ENCODE measurements at places on chromosomes 5 and 9. TPM values are rescaled to one million over a fixed set of nuclear protein-coding genes. Genes with fewer than 3 reads are reported as not detected.

GRCh38 chr5:145110834-145111233, 724.3 kb downstream of the PRELID2 start:
- no peaks in the 10 kb centered on the region for H3K27me3 ChIP-seq
- H3K4me1 ChIP-seq = no peaks in the 10 kb centered on the region
- DNase-seq = no peak
- H3K27ac ChIP-seq = no peak overlapping the region
- no peak overlapping the region for H3K4me3 ChIP-seq

DNA sequence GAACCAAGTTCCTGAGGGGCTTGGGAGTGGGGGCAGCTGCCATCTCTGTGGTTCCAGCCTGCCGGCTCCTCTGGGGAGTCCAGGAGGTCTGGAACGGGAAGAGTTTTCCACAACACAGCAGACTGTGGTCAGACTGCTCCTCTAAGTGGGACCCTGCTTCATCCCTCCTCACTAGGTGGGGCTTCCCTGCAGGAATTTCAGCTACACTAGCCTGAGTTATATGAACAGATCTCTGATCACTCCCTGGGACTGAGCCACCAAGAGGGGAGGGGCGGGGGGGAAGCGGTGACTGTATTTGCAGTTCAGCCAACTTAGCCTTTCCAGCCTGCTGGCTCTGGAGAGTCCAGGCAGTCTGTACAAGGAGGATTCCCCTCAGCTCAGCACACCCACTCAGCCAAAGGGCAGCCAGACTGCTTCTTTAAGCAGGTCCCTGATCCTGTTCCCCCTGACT, 19.4 kb downstream of the DTWD2 start:
- H3K36me3 ChIP-seq = no peaks in the 10 kb centered on the region
- H3K4me1 ChIP-seq = no peaks in the 10 kb centered on the region

- H3K4me1 ChIP-seq = no peaks in the 10 kb centered on the region
- DNase-seq = no peak
- no peak overlapping the region for H3K4me3 ChIP-seq
- no peaks in the 10 kb centered on the region for H3K36me3 ChIP-seq
- no peak overlapping the region for H3K27ac ChIP-seq
- no peaks in the 10 kb centered on the region for H3K27me3 ChIP-seq
These were observed 1785.9 kb upstream of the WWC1 start for GRCh38 chr5:166505544-166505943.

GRCh38 chr9:119370816-119371215, 1.6 kb upstream of the BRINP1 start:
- H3K27ac ChIP-seq = no peak overlapping the region
- no peaks in the 10 kb centered on the region for H3K4me1 ChIP-seq
- peak; percentile 63 for DNase-seq
- H3K27me3 ChIP-seq = no peaks in the 10 kb centered on the region
- no peak overlapping the region for H3K4me3 ChIP-seq

PCDHB5 gene
- 4.2 TPM for total RNA-seq

PDCD1LG2 gene
- total RNA-seq = 5.4 TPM

DNA sequence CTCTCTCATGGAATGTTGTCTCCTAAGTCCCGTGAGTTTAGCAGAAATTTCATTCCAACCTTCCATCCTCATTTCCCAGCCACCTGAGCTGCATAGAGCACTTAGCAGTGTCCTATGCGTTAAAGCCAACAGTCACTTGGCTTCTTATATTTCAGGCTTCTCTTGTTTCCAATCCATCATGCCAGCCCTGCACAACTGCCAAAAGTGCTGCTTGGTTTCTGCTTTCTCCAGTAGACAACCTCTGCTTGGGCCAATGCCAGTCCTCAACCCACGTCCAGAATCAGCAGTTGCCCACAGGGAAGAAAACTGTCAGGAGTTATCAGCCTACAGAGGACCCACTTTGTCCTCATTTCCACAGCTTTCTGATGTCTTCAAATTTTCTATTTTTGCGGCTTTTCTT, 42.5 kb downstream of the KCNIP1 start:
- no peaks in the 10 kb centered on the region for H3K27me3 ChIP-seq
- H3K4me1 ChIP-seq = no peaks in the 10 kb centered on the region
- no peak overlapping the region for H3K27ac ChIP-seq
- H3K4me3 ChIP-seq = no peak overlapping the region
- DNase-seq = no peak
- no peaks in the 10 kb centered on the region for H3K36me3 ChIP-seq

- H3K27me3 ChIP-seq = no peaks in the 10 kb centered on the region
- no peaks in the 10 kb centered on the region for H3K36me3 ChIP-seq
- no peak for DNase-seq
- H3K4me3 ChIP-seq = no peak overlapping the region
- peaks cover 1% of the 10 kb centered on the region for H3K4me1 ChIP-seq
These were observed 14.7 kb upstream of the ADRB2 start for GRCh38 chr5:148811756-148812155.

- H3K4me1 ChIP-seq = no peaks in the 10 kb centered on the region
- no peak overlapping the region for H3K4me3 ChIP-seq
- no peak overlapping the region for H3K27ac ChIP-seq
- no peak for DNase-seq
These were observed 71.8 kb downstream of the ANGPTL2 start for GRCh38 chr9:127050591-127051001.

PTGS1 gene
- total RNA-seq = 10.4 TPM

GTF2H2 gene
- 25.3 TPM for total RNA-seq

MAT2B gene
- total RNA-seq = 46.6 TPM

DNA sequence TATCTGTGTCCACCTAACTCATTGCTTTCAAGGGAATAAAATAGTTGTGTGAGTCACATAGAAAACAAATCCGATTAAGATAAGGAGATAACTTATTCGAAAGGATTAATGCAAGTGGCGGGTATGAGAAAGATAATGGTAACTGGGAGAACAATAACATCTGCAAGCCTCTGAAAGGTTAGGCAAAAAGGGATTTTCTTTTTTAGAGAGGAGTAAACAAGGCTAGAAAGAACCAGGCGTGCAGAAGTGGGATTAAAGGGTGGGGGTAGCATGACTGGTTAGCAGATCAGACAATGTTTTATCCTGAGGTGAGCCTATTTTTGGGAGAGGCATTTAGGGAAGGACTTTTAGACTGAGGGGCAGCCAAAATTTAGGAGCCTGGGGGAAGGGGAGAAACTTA, 34.7 kb upstream of the JMY start:
- H3K27me3 ChIP-seq = no peaks in the 10 kb centered on the region
- H3K4me1 ChIP-seq = no peaks in the 10 kb centered on the region
- no peaks in the 10 kb centered on the region for H3K36me3 ChIP-seq
- H3K4me3 ChIP-seq = no peak overlapping the region

DNA sequence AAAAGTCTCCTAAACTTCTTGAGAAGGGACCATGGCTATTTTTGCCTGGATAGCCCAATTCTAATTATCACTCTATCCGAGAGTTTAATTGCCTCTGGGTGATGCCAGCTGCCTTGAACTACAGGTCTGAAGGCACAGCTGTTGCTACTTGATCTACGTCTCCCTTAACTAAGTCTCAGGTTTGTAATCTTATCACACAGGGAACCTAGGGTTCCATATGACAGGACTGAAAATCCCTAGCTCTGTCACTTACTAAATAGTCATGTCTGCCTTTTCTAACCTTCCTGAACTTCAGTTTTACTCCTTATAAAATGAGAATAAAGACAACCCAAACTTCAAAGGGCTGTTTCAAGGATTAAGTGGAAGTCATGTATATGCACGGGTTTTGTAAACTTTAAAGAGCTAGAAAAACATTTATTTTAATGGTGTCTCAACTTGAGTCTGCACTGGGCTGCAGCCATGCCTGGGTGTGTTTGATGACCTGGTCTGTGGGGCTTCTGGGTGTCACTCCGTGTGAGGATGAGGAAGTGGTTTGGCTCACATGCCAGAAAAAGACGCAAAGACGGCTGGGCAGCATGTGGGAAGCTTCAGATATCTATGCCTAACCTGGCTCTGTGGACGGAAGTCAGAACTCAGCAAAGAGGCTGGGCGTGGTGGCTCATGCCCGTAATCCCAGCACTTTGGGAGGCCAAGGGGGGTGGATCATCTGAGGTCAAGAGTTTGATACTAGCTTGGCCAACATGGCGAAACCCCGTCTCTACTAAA, 129.3 kb upstream of the SLC44A1 start:
- DNase-seq = no peak
- no peak overlapping the region for H3K4me3 ChIP-seq
- no peak overlapping the region for H3K27ac ChIP-seq
- no peaks in the 10 kb centered on the region for H3K27me3 ChIP-seq
- H3K36me3 ChIP-seq = no peaks in the 10 kb centered on the region
- H3K4me1 ChIP-seq = no peaks in the 10 kb centered on the region

CDKN2A gene
- total RNA-seq = 2.3 TPM

DNA sequence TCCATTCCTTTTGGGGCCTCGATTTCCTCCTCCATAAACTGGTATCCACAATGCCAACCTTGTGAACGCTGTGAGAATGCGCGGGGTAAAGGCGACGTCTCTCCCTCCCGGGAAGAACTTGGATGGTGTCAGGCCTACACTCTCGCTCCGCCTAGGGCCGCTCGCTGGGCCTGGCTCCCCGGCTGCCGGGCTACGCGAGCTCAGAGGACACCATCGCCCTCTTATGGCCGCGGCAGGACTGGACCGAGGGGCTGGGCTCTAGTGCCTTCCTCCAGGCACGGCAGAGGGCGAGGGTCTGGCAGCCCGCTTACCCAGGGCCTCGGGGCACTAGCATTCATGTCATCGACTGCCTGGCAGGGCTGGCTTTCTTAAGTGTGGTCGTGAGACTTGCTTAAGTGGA, 1.3 kb upstream of the EXOSC2 start:
- H3K27ac ChIP-seq = no peak overlapping the region
- no peaks in the 10 kb centered on the region for H3K36me3 ChIP-seq
- no peaks in the 10 kb centered on the region for H3K27me3 ChIP-seq
- H3K4me1 ChIP-seq = no peaks in the 10 kb centered on the region
- no peak overlapping the region for H3K4me3 ChIP-seq
- DNase-seq = no peak

DNA sequence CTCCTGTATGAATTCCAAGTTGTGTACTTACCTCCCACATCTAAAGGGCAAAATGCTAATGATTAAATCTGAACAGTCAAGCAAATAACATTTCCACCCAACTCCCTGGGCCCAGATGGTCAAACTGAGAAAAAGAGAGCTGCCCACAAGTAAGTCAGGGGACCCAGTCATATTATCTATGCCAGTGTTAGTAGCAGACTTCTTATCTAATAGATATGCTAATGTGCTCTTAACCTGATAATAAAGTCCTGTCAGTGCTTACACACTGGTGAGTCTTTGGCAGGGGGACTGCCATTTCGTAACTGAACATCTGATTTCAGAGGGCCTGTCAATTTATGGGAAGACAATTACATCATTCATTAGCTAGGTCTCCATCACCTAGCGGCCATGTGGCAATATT, 292.3 kb upstream of the WWC1 start:
- DNase-seq = no peak
- no peaks in the 10 kb centered on the region for H3K36me3 ChIP-seq
- H3K27ac ChIP-seq = no peak overlapping the region
- peaks cover 3% of the 10 kb centered on the region for H3K4me1 ChIP-seq
- no peak overlapping the region for H3K4me3 ChIP-seq

GRCh38 chr5:75053054-75053303, 621 bp upstream of the GCNT4 start:
- no peaks in the 10 kb centered on the region for H3K27me3 ChIP-seq
- DNase-seq = no peak
- peak overlapping the region; percentile 95 for H3K4me3 ChIP-seq
- no peaks in the 10 kb centered on the region for H3K4me1 ChIP-seq

DNA sequence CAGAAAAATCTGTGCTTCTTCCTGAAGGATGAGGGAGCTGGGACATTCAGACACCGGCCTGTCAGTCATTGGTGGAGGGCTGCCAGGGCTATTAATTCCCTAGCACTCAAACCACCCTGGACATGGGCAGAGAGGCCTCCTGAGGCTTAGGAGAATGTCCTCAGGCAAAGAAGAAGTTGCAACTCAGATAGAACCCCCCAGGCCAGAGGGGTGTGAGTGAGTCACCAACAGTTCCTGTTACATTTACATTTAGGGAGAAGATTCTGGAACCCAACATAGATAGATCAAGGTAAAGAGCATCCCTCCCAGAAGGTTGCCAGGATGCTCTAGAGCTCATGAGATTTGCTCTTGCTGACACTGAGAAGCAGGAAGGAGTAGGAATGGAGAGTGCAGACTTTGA, 29.2 kb upstream of the SYK start:
- H3K36me3 ChIP-seq = no peaks in the 10 kb centered on the region
- no peaks in the 10 kb centered on the region for H3K27me3 ChIP-seq
- H3K4me1 ChIP-seq = no peaks in the 10 kb centered on the region
- no peak for DNase-seq
- H3K4me3 ChIP-seq = no peak overlapping the region

RGS7BP gene
- 6.8 TPM for total RNA-seq

- no peak overlapping the region for H3K27ac ChIP-seq
- H3K36me3 ChIP-seq = no peaks in the 10 kb centered on the region
- no peaks in the 10 kb centered on the region for H3K4me1 ChIP-seq
- no peak overlapping the region for H3K4me3 ChIP-seq
- H3K27me3 ChIP-seq = no peaks in the 10 kb centered on the region
These were observed 626.0 kb upstream of the ADAMTS16 start for GRCh38 chr5:4514067-4514648.

PRRT1B gene
- not detected for total RNA-seq

DNA sequence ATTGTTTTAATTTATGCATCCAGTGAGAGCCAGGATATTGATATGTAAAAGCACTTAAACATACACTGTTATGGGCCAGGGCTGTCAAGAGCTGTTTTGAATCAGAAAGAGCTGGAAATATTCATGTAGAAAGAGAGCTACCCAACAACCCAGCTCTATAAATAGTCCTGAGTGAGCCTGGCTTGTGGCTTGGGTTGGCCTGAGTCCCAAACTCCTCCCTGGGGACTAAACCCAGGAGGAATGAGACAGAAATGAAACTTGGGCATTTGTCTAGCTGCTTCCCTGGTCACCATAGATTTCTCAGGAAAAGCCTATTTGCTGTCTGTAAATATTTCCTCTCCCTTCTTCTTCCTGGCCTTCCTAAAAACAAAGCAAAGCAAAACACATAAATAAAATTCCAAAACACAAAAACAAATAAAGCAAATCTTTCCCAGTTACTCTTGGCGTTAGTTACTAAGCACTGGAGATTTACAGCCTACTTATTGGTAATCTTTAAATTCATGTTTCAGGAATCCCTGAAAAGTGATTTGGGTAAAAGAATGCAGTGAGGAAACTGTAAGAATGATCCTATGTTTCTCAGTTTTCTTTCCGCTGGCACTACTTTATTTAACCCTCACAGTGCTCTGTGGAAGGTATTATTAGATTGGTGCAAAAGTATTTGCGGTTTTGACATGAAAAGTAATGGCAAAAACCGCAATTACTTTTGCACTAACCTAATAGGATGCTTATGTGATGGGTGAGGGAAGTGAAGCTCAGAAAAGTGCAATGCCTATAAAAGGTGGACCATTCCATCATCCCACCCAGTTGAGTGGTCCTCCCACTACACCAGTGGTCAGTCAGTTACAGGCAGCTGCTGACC, 111.8 kb downstream of the CARTPT start:
- no peaks in the 10 kb centered on the region for H3K27me3 ChIP-seq
- H3K4me3 ChIP-seq = no peak overlapping the region
- H3K4me1 ChIP-seq = no peaks in the 10 kb centered on the region
- H3K27ac ChIP-seq = peak overlapping the region; percentile 73
